ENCODE measurements at places on chromosomes 1 and 21. TPM values are rescaled to one million over a fixed set of nuclear protein-coding genes. Genes with fewer than 3 reads are reported as not detected.

The TP73 gene
- total RNA-seq: 1.5 TPM

The SH2D2A gene
- 1.0 TPM for total RNA-seq

The ISG15 gene
- 22.3 TPM for total RNA-seq

The LPAR3 gene
- 1.2 TPM for total RNA-seq

The GOLT1A gene
- total RNA-seq: not detected

The NPHS2 gene
- not detected for total RNA-seq

DNA sequence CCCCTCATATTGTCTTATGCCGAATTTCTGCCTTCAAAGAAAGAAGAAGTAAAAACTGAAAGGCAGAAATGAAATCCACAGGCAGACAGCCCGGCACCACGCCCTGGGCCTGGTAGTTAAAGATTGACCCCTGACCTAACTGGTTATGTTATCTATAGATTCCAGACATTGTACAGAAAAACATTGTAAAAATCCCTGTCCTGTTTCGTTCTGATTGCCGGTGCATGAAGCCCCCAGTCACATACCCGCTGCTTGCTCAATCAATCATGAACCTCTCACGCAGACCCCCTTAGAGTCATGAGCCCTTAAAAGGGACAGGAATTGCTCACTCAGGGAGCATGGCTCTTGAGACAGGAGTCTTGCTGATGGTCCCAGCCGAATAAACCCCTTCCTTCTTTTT lies 49.3 kb downstream of the JMJD4 start:
- DNase-seq: no peak

GRCh38 chr1:22121421-22121911 lies 21.4 kb downstream of the WNT4 start:
- DNase-seq: no peak

- DNase-seq: no peak
Measured at GRCh38 chr1:228882771-228883450, 147.6 kb downstream of the RHOU start.

DNA sequence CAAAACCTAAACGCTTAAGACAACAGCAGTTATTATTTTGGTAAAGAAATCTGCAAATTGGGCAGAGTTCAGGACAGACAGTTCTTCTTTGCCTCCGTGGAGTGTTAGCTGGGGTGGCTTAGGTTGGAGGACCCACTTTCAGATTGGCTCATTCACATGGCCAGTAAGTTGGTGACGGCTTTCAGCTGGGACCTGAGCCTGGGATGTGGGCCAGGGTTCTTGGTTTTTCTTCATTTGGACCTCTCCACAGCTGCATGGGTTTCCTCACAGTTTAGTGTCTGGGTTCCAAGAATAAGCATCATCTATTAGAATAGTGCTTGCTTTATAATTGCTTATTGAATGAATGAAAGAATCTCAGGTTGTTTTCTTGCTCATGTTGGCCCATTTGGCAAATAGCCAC lies 72.2 kb downstream of the ATF6 start:
- no peak for DNase-seq

- no peak for DNase-seq
Measured at GRCh38 chr1:222123111-222123510, 381.2 kb upstream of the DUSP10 start.

- no peak for DNase-seq
Measured at GRCh38 chr1:53653631-53654030, 85.3 kb downstream of the GLIS1 start.

GRCh38 chr1:223257856-223258550 lies 106.0 kb downstream of the SUSD4 start:
- DNase-seq: no peak

DNA sequence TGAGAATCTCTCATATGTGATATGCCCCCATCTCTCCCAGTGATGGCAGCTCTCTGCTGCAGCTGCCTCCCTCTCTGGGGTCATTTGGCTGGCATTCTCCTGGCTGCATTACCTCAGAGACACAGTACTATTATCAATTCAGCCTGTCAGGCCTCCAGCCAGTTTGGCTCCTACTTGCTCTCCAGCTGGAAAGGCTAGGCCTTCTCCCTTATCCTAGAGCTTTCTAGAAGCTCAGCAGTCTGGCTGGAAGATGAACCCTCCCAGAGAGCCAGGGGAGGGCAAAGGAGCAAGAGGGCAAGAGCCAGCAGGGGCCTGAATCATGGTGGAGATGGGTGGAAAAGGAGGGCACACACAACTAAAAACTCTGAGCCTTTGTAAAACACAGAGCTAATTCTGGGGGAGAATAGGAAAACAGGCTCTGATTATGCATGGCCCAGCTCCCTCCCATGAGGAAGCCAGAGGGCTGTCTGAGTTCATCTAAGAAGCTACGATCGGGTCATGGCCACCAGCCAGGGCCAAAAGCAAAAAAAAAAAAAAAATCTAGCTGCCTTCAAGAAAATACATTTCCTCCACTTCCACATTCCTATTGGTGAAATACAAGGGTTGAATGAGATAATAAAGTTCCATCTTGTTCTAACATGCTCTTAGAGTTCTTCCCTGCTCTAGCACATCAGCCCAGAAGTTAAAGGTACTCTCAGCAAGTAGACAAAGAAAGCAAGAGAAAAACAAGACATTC lies 8.8 kb downstream of the LAMB3 start:
- DNase-seq: no peak

GRCh38 chr1:172321451-172321850 lies 99.0 kb upstream of the C1orf105 start:
- DNase-seq: no peak

- DNase-seq: peak; percentile 28
Measured at GRCh38 chr1:7561331-7561921, 209.7 kb upstream of the VAMP3 start.

DNA sequence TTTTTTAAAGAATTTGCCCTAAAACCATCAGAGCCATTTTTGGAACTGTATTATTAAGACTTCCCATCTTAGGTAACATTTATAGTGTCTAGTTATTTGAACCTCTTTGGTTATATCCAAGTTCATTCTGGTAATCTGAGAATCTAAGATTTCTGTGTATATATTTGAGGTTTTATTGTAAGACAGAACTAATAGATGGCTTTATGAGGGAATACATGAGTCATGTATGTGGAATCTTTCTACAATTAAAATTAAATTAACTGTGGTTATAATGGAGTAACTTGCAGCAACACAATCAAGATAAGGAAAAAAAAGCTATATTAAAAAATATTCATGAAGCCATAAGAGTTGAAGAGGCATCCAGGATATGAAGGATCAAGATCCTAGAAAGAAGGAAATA lies 92.1 kb downstream of the UBE2U start:
- no peak for DNase-seq

DNA sequence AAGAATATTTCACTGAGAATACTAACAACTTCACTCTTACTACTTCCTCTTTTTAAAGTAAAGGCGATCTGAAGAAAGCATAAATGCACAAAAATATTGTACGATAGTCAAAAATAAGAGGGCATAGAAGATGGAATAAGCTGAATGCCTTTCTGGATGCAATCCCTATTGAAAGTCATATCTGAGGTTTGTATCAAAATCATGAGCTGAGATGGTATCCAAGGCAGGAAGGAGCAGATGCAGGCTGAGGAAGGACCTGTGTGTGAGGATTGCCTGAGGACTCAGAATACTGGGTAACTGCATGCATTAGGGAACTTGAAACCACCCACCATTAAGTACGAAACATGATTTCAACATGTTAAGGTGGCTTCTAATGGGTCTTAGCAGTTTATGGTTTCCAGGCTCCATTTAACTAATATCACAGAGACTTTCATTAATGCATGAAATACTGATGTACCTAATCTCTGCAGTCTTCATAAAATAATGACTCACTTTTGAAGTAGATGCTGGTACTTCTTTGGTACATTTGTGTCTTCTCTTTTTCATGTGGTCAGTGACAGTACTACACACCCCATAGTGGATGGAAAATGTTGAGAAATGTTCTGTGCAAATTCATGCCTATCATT lies 29.6 kb upstream of the RGS1 start:
- no peak for DNase-seq
